ENCODE measurements at places on chromosomes 5 and 9.

DNA sequence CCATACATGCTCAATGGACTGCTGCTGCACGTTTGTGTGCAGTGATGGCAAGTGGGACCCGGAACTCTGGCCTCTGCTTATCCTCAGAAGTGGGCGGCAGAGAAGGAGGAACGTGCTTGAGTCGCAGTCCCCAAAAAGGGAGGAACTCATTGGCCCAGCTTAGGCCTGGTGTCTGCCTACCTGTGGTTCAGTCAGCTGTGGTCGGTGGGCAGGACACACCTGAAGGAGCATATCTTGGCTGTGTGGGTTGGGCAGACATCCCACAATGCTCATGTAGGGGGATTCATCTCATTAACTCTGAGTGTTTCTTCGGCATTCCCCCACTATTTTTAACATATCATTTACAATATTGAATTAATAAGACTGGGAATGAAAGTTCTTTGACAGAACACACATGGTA, 122.9 kb upstream of the IL12B start:
- DNase-seq = no peak

GRCh38 chr5:122415030-122415800, 103.2 kb downstream of the SNCAIP start:
- DNase-seq = no peak

- no peak for DNase-seq
These were observed 252.2 kb downstream of the NR2F1-AS1 start for GRCh38 chr5:93328833-93329232.

DNA sequence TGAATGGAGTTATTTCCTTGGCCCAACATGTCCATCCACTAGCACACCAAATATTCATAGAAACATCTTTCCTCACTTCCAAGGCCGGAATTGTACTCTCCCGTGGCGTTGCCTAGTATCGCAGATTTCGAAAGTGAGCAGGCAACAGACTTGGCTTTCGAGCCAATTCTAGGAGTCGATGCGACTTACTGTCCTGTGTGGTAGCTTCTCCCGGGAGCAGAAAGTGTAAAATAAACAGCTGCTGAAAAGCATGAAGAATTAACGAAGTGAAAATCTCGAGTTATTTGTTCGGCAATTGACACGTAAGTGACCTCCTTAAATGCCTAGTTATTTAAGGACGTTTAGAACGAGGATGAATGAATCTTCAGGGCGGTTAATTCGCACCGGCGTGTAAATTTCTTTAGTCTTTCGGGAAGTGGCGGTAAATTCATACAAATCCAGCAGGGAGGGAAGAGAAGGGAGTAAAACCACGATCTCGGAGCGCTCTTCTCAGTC, 449 bp upstream of the PCSK5 start:
- DNase-seq = no peak

GRCh38 chr9:136796238-136796774, at the start of gene CCDC183:
TSS of gene CCDC183 (plus strand) at chr9:136796338. CDS start at chr9:136796398, 60 bp downstream.
- DNase-seq = no peak

- DNase-seq = no peak
These were observed 372.0 kb downstream of the ARHGEF28 start for GRCh38 chr5:73997960-73998359.

DNA sequence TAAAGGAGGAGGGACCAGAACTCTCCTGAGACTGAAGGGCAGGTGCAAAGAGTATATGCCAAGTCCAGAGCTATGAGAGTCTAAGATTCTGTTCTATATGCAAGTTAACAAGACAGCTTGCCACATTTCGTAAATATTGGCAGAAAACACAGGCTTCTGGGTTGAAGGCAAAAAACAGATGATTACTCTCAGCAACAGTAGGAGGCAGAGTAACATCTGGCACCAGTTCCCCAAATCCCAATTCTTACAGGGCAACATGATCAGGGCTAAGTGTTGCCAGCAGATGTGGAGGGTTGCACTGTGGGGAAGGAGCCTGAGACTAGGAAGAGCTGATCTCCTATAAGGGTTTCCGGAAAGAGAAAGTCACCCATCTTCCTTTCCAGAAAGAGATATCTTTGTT, 179.4 kb downstream of the PJA2 start:
- DNase-seq = no peak

DNA sequence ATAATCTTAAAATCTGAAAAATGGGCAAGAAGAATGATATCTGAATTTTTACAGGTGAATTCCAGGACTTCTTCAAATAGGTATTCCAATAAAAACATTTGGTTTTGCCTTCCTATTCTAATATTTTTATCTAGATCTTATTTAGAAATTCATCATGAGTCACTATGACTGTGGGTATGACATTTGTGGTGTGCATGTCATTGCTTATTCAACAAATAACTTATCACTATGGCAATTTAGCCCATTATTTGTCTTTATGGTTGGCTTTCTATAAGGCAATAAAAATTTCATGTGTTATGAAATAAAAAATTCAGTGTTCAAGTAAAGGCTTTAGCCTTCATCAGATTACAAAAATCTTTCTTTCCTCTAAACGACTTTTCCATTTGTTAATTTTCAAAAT, 1139.6 kb upstream of the NUDT12 start:
- DNase-seq = no peak

DNA sequence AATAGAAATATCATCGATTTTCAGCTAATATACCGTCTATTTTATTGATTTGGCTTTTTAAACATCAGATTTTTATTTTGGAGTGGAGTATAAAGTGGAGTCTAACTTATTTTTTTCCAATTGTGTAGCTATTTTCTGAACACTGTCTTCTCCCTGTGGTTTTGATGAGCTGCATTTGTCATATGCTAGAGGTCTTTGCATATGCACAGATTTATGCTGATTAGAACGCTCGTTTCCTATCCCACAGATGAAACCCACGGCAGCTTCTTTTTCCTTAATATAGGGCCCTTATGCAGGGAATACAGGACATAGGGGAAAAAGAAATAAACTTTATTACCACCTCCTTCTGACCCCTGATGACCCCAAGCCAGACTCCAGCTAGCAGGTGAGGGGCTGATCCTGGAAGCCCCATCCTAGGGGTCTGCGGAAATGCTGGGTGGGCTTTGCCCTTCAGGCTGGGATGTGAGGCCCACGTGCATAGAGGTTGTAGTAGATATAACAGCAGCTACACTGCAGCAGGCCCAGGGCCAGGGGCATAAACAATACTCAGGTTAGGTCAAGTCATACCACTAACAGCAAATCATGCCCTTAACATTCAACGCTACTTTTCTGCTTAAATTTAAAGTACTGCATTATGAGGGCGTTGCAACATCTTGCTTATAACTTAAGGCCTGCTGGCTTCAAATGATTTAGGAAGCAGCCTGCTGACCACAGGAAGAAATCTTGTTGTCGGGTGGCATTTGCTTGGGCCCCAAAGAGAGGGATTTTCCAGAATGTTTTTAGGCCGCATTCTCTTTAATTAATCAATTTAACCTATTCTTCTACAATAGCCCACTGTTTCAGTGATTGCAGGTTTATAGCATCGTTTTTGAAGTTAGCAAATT, 28.5 kb downstream of the MVB12B start:
- DNase-seq = no peak

- DNase-seq = no peak
These were observed 97.5 kb downstream of the PIP5K1B start for GRCh38 chr9:68802525-68803015.

DNA sequence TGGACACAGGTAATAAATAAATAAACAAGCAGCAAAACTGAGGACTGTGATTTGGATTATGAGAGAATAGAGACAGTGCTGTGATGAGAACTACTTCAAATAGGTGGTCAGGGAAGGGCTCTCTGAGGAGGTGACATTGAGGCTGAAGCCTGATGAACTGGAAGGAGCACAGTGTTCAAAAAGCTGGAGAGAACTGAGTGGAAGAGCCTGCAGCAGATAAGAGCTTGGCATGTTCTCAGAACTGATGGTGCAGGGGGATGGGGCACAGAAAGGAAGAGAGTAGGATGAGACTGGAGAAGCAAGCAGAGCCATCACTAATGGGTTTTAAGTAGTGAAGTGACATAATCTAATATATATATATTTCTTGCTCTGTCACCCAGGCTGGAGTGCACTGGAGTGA, 11.2 kb upstream of the TPM2 start:
- DNase-seq = no peak

DNA sequence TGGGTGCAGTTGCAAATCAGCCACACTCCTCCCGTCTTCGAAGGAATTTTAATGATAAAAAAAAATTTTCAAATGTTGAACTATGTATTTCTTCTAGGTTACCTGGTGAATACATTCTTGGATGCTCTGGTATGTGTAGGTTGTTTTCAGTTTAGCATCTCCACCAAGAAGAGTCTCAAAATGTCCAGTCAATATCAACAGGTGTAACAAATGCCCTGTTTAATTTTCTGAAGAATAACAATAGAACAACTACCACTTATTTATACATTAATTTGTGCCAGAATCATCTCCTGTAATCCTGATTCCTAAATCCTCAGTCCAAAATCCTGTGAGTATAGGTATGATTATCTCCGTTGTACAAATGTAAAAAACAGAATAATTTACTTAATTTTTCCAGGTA, 67.8 kb downstream of the EBF1 start:
- no peak for DNase-seq

DNA sequence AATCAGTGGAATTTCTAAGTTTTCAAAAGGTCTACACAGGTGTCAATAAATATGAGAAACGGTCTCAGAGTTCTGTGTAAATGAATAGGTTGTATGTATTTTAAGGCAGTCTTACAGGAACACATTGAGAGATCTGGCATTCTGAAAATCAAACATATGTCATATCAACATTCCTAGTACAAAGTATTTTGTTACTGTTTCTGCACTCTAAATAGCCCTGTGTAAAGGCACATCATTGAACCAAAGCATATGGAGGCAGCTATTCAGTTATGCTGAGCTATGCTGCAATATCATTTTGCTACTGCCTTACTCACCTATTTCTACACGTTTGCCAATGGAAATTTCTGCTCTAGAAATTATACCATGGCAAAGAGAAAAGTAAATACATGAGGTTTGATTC, 379.1 kb downstream of the KIAA0825 start:
- no peak for DNase-seq

DNA sequence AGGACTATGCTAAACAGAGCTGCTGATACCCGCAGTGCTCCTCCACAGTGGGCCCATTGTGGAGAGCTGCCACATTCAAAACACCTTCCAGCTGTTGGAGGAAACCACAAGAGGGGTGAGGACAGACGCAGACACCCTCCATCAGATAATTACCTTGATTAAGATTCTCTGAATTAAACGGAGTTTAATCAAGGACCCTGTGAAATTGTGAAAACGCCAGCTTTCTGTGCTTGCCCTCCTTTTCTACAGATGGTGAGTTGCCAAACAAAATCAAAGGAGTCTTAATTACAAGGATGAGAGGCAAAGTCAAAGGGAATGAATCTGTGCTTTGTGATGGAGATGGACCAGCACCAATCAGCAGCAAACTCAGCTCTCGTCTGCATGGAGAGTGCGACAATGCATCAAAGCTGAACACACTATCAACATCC, 596.1 kb downstream of the ELAVL2 start:
- no peak for DNase-seq

DNA sequence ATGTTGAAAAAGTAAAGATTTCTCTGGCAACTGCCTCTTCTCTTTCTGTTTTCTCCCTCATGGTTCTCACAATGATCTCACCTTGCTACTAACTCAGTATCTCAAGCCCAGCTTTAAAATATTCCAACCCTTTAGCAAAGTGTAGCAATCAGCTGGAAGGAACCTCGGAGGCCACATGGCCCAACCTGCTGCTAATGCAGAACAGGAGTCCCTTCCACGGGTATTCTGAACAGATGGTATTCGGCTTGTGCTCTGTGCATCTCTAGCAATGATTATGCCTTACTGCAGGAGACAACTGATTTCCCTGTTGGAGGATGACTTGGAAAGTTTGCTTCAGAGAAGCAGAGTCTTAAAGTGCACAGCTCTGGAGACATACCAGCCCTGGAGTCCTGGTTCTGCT, 151.8 kb upstream of the PPP1R2B start:
- no peak for DNase-seq

DNA sequence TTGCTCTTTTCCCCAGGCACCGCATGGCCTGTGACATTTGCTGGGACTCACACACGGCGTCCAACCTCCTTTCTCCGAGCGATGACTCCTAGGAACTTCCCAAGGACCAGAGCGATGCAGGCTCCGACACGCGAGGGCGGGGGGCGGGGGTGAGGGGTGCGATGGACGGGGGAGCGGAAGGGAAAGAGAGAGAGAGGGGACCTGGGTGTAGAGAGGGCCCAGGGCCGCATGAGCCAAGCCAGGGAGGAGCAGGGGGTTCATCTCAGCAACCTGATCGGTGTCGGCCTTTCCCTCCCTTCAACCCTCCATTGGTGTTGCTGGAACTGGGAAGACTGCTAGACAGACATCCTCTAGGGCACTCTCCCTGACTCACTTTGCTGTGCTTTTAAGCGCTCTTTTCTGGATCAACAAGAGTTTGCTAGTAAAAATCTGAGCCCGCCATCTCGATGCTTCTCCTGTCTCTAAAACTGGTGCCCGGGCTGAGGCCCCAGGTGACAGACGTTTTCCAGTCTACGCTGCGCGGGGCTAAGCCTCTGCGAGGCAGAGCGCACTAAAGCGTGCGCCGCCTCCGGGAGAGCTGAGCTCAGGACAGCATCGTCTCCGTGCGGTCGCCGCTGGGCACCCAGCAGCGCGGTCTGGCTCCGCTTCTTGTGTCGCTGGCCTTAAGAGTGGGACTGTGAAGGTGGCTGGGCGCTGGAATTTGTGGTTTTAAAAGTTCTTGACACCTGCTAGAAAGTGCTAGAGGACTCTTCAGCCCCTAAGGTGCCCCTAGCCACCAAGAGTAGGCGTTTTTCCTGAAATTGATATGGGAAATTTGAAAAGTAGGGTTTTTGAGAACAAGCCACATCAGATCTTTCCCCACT, 1.0 kb upstream of the TSLP start:
- no peak for DNase-seq

GRCh38 chr5:133841831-133842750, 126.3 kb downstream of the C5orf15 start:
- DNase-seq = no peak

- no peak for DNase-seq
These were observed 99.0 kb upstream of the FBN2 start for GRCh38 chr5:128637031-128637430.

DNA sequence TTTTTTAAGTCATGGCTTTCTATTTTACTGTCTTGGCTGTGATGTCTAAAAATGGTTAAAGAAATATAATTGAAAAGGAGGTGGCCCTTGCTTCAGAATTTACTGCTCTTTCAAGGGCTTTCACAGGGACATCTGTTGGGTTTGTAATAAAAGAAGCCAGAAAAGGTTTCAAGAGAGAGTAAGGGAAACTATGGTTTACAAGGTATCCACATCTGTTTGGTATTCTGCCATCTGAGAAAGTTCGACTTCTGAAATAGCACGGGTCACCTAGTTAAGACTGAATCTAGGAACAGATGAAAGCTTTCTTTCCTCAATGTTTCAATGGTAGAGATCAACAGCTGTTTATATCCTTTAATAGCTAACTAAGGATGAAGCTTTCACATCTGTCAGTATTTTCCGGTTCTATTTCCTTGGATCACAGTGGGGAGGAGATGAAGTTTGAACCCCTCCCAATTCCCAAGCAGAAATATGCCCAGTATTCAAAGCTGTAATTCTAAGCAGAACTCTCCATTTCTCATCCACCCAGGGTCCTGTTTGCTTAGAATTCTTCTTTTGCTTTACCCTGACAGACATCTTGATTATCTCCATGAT, 72.8 kb upstream of the IFNK start:
- no peak for DNase-seq

All from stimulated activated CD8-positive, alpha-beta memory T cell treated with anti-CD3 and anti-CD28 coated beads, Interleukin-4, amount 100 ng/mL, for 1 hour (primary cell).